ENCODE measurements at places on chromosomes 5 and 9.

DNA sequence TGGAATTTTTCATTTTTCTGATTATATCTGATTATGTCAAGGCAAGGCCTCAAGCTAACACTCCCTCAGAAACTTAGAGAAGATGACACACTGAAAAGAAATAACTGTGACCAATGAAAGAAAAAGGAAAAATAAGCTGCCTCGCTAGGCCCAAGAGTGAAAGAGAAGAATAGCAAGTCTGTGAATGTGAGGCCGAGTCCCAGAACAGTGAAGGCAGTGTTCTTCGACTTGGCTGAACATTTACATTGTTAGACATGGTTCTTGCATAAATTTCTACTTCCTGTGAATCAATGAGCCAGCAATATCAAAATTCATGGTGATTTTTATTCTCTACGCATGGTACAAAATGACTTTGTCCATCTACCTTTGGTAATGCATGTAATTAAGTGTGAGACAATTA lies at the start of gene ATP10B:
Gene ATP10B (minus strand): TSS at position 163 of the 400 bp plus-strand sequence. CDS start 164,137 bp downstream, outside the sequence.
- DNase-seq = no peak

GRCh38 chr5:159582756-159583541 lies 252.7 kb upstream of the IL12B start:
- DNase-seq = no peak

DNA sequence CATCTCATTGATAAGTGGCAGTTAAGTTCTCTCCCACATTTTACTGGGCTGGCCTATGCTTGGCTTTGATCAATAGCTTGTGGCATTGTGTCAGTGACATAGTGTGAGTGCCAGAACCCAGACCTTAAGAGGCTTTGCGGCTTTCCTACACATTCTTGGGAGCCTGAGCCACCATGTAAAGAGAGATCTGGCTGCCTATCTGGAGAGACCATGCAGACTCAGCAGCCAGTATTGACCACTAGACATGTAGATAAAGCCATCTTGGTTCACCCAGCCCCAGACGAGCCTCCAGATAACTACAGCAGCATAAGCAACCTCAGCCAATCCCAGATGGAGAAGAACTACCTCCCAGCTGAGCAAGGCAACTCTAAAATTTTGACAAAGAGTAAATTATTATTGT lies 28.6 kb downstream of the C9orf153 start:
- DNase-seq = no peak

DNA sequence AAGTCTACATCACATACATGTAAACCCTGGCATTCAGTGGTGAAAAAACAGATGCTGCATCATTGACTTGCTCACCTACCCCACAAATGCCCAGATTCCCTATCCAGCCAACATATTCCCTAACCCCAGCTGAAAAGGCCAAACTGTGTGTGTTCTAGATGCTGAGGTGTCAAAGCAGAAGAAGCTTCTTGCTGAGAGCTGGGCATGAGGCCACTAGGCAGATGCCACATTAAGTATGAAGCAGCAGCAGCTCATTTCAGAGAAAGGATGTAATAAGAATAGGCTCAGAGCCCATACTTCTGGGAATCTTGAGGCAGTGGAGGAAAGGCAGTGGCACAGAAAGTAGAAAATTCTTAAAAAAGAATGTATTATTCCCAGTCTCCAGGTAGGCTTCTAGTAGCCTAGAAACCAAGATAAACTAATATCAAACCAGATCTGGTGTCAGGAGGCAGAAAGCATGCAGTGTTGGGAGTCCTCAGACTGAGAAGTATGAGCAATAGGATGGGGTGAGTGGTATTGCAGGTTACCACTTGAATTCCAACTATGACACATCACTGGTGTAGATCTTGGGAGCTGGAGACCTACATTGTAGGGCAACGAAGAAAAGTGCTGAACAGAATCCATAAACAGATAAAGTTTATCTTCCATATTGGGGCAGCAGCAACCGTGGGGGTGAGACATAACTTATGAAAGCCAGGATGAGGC lies 71.9 kb upstream of the GRHPR start:
- no peak for DNase-seq

DNA sequence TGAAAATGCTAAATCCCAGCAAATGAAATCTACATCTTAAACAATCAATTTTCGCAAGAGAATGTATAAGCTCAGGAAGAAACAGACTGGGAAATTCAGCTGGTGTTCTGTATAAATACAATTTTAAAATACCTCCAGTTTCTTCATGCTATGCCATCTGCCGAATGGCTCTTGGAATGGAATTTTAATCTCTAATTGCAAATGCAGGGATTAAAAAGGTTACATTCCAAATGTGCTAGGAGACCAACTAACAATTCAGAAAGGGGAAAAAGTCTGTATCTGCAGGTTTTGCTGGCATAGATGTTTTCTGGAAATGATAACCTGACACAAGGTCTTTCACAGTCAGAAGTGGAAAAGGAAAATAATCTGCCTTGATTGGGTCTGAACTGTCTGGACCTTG lies 379.7 kb downstream of the MAT2B start:
- DNase-seq = no peak

DNA sequence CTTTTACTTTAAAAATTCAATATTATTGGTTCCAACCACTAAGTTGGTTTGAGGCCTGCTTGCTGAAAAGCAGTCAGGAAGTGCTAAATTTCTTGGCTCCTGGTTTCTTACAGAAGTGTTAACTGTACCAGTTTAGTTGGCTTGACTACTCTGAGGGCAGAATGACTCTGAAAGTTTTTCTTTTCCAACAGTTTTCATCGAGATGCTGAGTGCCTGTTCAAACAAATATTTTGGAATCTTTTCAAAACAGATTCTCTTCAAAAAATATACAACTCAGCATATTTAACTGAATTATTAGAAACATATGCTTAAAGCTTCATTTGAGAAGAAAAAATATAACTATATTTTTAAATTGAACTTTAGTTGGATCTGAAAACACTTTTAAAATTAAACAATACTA lies 37.0 kb downstream of the SLC38A9 start:
- DNase-seq = no peak

GRCh38 chr5:14930486-14930885 lies 58.9 kb upstream of the ANKH start:
- no peak for DNase-seq

DNA sequence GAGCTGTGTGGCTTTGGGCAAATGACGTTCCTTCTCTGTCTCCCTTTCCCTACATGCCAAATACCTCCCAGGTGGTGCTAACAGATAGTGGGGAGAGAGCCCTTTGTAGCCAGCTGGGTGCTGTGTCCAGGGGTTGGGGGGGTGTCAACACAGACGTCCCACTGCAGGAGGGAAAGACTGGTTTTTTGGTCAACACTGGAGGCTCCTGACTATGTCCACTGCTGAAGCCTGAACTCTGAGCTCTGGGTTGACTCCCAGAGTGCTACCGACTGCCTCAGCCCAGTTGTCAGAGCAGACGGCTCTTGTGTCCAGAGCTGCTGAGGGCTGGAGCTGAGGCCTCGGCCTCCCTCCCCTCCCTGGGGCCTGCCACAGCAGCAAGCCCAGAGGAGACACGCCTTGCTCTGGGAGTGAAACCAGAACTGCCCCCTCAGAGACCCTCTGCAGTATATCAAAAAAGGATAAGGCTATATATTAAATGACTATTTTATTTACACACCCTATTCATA lies 14.8 kb upstream of the SLC25A51 start:
- no peak for DNase-seq

GRCh38 chr5:128143911-128144310 lies 60.3 kb downstream of the SLC12A2 start:
- no peak for DNase-seq

DNA sequence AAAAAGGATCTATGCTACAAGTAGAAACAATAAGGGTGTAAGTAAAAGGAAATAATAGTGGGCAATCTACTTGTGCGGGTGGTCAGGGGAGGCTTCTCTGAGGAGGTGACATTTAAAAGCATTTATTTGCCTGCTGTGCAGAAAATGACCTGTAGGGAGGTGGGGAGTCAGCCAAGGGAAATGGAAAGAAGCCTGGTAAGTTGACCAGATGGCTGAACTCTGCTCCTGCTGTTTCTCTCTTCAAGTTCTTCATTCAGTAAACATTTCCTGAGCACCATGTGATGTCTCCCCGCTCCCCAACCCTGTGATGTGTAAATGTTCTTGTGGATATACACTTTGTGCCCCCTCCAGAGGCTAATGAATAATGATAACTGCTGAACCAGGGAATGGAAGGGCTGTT lies 9.9 kb upstream of the SPIN1 start:
- DNase-seq = no peak

DNA sequence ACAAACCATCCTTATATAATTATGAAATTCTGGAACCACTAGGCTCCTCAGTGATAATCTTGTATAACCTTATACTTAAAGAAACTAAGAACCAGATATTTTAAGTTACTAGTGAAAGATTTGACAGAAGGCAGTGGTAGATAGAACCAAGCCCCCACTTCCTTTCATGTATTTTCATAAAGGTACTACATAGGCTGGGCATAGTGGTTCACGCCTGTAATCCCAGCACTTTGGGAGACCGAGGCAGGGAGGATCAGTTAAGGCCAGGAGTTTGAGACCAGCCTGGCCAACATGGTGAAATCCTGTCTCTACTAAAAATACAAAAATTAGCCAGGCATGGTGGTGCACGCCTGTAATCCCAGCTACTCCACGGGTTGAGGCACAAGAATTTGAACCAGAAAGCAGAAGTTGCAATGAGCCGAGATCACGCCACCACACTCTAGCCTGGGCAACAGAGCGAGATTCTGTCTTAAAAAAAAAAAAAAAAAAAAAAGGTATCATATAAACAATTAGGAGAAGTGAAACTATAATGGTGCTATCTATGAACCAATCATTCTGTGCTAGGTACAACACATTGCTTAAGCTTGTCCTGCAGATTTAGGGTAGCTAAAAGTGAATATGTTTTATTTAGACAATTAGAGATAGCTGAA lies 27.9 kb upstream of the DTWD2 start:
- DNase-seq = peak; percentile 48

DNA sequence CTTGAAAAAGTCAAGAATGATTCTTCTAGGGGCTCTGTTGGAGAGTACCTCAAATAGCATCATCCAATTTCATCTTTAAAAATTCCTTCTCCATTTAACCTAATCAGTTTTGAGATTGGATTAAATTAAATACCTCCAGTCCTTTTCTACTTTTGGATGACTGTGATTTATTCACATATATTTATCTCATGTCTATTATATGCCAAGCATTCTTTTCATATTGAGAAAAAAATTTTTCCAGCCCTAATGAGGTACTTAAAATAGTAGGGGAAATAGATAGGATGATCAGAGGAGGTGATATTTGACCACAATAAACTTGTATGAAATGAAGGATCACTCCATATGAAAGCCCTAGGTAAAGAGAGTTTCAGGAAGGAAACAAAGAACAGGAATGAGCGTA lies 250.1 kb downstream of the MAT2B start:
- no peak for DNase-seq

GRCh38 chr5:57445006-57445704 lies 37.5 kb downstream of the ACTBL2 start:
- no peak for DNase-seq

DNA sequence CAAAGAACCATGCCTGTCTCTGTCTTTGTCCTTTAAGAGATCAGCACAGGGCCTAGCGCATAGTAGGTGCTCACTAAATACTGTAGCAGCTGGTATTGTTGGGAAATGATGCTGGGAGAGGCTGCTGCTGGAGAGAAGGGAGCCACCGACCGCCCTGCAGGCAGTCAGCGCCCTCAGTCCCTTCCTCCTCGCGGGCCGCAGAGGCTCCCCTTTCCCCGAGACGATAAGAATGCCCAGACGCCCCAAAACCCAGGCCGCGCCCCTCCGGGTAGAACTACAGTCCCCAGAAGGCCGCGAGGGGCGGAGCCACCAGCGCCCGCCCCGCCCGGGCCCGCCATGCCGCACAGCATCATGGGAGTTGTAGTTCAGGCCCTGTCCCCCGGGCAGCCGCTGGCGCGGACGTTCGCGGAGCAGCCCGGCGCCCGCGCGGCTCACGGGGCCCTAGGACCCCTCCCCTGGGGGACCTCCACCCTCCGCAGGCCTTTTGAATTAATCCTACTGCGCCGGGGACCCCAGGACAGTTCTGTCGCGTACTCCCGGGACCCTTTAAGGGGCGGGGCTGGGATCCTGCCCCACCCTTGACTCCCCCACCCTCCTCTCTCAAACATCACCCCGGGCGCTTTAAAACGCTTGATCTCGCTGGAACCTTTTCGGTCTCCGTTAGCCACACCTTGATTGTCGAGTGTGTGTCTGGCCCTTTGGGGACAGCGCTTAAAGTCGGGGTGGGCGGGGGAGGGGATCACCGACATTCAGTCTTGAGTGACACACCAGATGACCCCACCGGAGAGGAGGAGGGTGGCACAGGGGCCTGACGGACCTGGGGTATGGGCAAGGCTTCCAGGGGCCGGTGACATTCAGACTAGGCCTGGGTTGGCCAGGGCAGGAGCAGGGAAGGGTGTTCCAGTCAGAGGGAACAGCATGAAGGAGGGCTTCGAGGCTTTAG lies 24.8 kb upstream of the IER5L start:
- DNase-seq = peak; percentile 80

DNA sequence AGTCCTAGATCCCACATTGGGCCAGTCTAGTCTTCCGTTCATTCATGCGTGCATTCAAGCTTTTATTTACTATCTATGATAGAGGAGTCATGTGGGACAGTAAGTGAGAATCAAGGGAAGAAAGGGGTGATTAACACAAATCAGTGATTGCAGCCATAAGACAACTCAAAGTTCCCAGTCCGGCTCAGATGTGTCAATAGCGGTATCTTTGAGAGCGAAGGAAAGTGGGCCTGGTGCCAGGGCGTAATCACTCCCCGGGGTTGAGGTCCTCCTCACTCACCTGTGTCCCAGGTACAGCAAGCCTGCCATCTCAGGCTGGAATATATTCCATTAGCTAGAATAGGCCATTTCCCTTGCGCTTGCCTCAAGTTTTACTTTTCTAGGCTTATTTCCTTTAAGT lies 196.3 kb downstream of the ATP10B start:
- DNase-seq = no peak

- no peak for DNase-seq
These were observed 191.3 kb downstream of the RGS3 start for GRCh38 chr9:113654605-113655428.

DNA sequence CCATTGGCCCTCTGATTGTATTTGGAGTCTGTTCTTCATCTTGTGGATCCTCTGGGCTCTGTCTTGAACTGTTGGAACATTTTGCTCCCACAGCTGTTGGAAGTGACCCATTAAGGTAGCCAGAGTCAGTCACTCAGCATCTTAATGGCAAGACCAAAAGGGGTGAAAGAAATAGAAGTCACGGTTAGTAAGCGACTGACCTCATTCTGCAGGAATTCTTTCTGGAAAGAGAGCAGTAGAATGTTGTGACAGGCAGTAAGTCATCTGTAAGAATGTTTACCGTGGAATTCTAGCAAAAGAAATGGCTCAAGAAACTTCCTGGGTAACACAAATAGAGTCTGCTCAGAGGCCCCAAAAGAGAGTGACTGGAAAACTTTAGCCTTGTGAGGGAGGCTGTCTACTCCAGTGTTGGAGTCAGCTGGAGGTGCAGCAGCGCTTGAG lies 28.6 kb upstream of the TNC start:
- DNase-seq = no peak

- no peak for DNase-seq
These were observed 2.4 kb upstream of the AHRR start for GRCh38 chr5:318931-319601.

- peak; percentile 21 for DNase-seq
These were observed 109.9 kb downstream of the EDIL3 start for GRCh38 chr5:84274585-84275468.

Data from KBM-7 (cell line).